ENCODE measurements at places on chromosomes 3 and 15. TPM values are rescaled to one million over a fixed set of nuclear protein-coding genes. Genes with fewer than 3 reads are reported as not detected.

GRCh38 chr15:60507596-60508424 is 28.9 kb upstream of the ICE2 start:
- H3K4me3 ChIP-seq, result no peak overlapping the region
- peaks cover 13% of the 10 kb centered on the region for H3K36me3 ChIP-seq
- H3K27ac ChIP-seq, result peak overlapping the region; percentile 55
- DNase-seq, result peak; percentile 43

DNA sequence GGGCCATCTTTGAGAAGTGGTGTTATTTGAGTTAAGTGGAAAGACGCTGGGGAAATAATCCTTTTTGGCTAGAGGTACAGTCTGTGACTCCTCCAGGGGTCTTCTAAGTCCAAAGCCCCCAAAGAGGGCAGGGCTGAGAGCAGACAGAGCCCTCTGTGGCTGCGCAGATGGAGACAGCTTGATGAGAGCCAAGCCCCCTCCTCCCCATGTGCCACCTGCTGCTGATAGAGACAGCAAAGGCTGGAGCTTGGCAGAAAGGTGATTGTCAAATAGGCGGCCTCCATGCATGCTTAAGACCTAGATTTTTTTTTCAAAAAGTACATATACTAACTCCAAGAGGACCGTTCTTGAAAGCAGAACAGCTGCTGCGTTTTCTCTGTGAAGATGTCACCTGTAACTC is 72.4 kb downstream of the CRYGS start:
- peaks cover 1% of the 10 kb centered on the region for H3K4me1 ChIP-seq
- H3K27ac ChIP-seq, result no peak overlapping the region
- no peaks in the 10 kb centered on the region for H3K36me3 ChIP-seq
- H3K4me3 ChIP-seq, result no peak overlapping the region

GRCh38 chr15:90004671-90005070 is 3.5 kb downstream of the ZNF710 start:
- no peak for DNase-seq
- H3K36me3 ChIP-seq, result peaks cover 19% of the 10 kb centered on the region
- H3K4me1 ChIP-seq, result peaks cover 64% of the 10 kb centered on the region
- no peaks in the 10 kb centered on the region for H3K27me3 ChIP-seq
- H3K4me3 ChIP-seq, result no peak overlapping the region
- H3K27ac ChIP-seq, result no peak overlapping the region

DNA sequence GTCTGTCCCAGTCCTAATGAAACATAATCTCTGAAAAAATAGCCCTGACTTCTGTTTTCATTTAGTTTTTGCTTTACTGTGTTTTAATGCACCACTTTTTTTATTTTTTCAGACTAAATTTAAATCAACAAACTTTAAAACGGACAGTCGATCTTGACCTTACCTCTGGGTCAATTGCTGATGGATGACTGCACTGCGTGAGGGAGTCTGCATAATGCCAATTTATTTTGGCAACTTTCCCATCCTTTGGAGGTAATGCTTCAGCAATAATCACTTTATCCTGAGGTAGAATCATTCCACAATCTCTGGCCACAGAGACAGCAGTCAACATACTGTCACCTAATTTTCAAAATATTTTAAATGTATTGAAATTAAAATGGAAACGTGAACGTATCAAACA is 32.5 kb upstream of the GP5 start:
- no peak overlapping the region for H3K27ac ChIP-seq
- peaks cover 20% of the 10 kb centered on the region for H3K36me3 ChIP-seq
- no peaks in the 10 kb centered on the region for H3K4me1 ChIP-seq
- no peak for DNase-seq
- H3K27me3 ChIP-seq, result no peaks in the 10 kb centered on the region

- H3K27me3 ChIP-seq, result no peaks in the 10 kb centered on the region
- no peak overlapping the region for H3K27ac ChIP-seq
- H3K4me1 ChIP-seq, result no peaks in the 10 kb centered on the region
- no peak overlapping the region for H3K4me3 ChIP-seq
- no peak for DNase-seq
These were observed 402.0 kb upstream of the GOLIM4 start for GRCh38 chr3:168497741-168498140.

DNA sequence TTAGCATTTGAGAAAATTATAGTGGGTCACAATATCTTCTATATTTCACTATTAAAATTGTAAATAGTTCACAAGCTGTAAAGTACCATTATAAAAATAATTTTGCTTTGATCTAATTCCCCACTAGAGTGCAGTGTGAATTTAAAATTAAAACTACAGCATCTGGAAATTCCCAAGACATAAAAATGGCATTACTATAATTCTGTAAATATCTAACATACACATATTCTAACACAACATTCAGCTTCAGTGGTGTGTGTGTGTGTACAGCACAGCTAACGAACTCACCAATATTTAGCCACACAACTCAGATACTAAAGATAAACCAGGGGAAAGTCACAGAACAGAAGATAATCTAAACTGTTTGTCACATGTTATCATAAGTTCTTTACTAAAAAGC is 424.9 kb upstream of the ZNF385D start:
- no peaks in the 10 kb centered on the region for H3K27me3 ChIP-seq
- H3K36me3 ChIP-seq, result no peaks in the 10 kb centered on the region
- no peak for DNase-seq
- H3K4me3 ChIP-seq, result no peak overlapping the region
- H3K27ac ChIP-seq, result no peak overlapping the region

GRCh38 chr3:138307899-138308298 is 21.8 kb downstream of the NME9 start:
- H3K4me3 ChIP-seq, result no peak overlapping the region
- no peak for DNase-seq

DNA sequence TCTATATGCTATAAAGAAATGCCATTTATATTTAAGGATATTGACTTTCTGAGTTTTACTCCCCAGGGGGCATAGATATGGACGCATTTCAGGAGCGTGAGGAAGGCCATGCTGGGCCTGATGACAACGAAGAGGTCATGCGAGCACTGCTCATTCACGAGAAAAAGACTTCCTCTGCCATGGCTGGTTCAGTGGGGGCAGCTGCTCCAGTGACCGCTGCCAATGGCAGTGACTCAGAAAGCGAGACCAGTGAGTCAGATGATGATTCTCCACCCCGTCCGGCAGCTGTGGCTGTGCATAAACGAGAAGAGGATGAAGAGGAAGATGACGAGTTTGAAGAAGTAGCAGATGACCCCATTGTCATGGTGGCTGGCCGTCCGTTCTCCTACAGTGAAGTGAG is 38.4 kb downstream of the GTF2E1 start:
- no peak for DNase-seq
- no peaks in the 10 kb centered on the region for H3K4me1 ChIP-seq
- H3K27me3 ChIP-seq, result no peaks in the 10 kb centered on the region
- no peak overlapping the region for H3K27ac ChIP-seq

DNA sequence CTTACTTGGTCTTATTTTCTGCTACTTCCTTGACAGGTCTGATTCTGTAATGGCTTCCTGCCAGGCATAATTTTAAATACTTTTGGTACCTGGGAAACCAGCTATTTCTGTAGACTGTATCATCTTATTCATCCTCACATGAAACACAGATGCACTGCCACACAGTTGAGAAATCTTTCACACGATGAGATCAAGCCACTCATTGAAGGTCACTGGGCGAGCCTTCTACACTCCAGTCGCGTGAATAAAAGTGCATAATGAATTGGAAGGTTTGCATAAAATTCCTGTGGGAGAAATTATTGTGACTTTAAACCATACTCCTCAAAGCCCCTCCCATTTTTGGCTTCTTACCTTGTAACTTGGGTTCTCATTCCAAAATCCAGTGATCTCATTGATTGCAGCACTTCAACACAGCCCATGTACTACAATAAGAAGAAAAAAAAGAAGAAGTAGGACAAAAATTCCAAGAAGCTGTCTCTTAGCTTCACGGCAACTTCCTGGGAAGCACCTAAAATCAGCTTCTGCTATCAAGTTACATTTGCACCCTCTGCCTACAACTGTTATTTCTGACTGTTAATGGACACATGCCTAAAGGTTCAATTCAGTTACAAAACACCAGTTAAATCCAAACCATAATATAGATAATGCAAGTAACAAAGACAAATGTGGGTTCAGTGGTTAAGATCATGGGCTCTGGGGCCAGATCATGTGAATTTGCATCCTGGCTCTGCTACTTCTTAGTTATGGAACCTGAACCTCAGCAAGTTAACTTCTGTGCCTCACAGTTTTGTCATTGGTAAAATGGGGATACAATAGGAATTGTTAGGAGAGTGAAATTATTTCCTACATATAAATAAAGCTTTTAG is 39.0 kb downstream of the SHC4 start:
- no peak overlapping the region for H3K4me3 ChIP-seq
- peaks cover 14% of the 10 kb centered on the region for H3K27me3 ChIP-seq
- H3K36me3 ChIP-seq, result peaks cover 9% of the 10 kb centered on the region
- DNase-seq, result no peak
- H3K4me1 ChIP-seq, result peaks cover 46% of the 10 kb centered on the region

DNA sequence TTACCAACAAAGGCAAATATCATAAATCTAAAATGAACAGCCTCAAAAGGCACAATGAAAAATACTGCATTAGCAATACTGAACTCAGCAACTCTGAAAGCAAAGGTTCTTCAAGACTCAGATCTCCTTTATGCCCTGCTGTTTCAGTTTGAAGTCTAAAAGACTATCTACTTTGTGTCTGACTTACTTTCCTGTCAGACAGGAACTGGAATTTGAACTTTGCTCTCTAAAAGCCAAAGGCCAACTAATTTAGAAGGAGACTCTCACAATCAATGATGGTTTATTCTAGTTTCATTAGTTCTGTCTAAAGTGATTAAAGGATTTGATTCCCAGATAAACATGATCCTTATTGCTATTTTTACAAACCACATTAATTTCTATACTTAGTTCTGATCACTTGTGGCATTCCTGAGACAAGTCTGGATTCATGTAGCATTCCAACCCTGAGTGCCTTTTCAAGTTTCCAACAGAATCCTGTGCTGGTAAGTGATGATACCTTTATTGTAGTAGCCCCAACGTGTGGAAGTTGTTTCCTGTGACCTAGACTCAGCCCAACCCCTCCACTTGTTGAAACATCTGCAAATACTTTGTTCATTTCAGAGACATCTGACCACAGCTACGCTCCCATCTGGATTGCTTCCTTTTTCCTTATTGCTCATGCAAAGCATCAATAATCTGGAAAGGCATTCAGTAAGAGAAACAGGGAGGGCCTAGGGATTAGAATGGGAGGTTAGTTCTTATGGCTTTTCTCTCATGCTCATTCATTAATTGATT is 14.9 kb upstream of the LEKR1 start:
- no peak for DNase-seq
- no peak overlapping the region for H3K27ac ChIP-seq
- no peaks in the 10 kb centered on the region for H3K27me3 ChIP-seq
- H3K36me3 ChIP-seq, result peaks cover 52% of the 10 kb centered on the region
- peaks cover 25% of the 10 kb centered on the region for H3K4me1 ChIP-seq

DNA sequence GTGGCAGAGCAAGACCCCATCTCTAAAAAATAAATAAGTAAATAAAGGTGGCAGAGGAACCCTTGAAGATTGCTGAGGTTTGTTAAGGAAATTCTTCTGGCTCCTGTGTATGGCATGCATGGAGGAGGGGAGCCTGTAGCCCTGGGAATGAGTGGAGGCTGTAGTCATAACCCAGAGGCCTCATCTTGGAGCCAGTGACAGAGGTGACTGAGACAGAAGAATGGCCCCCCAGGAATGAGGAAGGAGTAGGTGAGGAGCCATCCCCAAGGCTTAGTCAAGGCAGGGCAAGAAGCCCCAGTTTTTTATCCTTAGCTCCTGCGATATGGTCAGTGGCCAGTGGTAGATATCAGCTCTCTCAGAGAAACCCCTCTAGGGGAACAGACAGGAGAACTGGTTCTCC is 46.5 kb downstream of the BSN start:
- no peaks in the 10 kb centered on the region for H3K27me3 ChIP-seq
- H3K4me3 ChIP-seq, result no peak overlapping the region
- peaks cover 21% of the 10 kb centered on the region for H3K4me1 ChIP-seq

GRCh38 chr15:58420579-58421043 is 11.2 kb upstream of the LIPC start:
- H3K27ac ChIP-seq, result peak overlapping the region; percentile 82
- H3K4me3 ChIP-seq, result no peak overlapping the region
- H3K27me3 ChIP-seq, result no peaks in the 10 kb centered on the region
- peak; percentile 26 for DNase-seq
- H3K36me3 ChIP-seq, result peaks cover 33% of the 10 kb centered on the region

GRCh38 chr3:153866901-153867300 is 254.3 kb upstream of the ARHGEF26 start:
- DNase-seq, result no peak
- H3K4me1 ChIP-seq, result no peaks in the 10 kb centered on the region
- no peak overlapping the region for H3K27ac ChIP-seq

Gene FNDC3B
- total RNA-seq, result 11.6 TPM

Gene CAV3
- total RNA-seq, result not detected

Gene CLDN18
- not detected for total RNA-seq

Gene MINAR1
- total RNA-seq, result 0.33 TPM

Gene PODXL2
- 1.7 TPM for total RNA-seq
